ENCODE measurements at places on chromosomes 13 and 19.
A peak's percentile ranks its signal among the peaks of the same experiment; 100 is the strongest.

DNA sequence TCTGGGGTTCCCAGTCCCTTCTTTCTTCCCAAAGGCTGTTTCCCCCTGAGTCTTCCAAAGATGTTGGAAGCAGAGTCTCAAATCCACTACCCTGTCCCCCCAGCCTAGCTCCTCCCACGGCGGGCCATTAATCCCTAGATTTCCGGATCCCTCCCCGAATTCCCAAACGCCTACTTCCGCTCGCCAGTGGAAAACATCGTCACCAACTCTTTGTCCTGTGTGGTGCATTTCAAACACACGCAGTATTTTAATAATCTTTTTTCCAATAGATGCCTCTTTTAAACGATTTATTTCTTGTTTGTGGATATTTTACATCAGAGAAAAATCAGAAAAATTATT lies 610 bp downstream of the ZNF791 start:
- DNase-seq, result no peak

GRCh38 chr13:66489586-66489985 lies 740.5 kb downstream of the PCDH9 start:
- DNase-seq, result no peak

DNA sequence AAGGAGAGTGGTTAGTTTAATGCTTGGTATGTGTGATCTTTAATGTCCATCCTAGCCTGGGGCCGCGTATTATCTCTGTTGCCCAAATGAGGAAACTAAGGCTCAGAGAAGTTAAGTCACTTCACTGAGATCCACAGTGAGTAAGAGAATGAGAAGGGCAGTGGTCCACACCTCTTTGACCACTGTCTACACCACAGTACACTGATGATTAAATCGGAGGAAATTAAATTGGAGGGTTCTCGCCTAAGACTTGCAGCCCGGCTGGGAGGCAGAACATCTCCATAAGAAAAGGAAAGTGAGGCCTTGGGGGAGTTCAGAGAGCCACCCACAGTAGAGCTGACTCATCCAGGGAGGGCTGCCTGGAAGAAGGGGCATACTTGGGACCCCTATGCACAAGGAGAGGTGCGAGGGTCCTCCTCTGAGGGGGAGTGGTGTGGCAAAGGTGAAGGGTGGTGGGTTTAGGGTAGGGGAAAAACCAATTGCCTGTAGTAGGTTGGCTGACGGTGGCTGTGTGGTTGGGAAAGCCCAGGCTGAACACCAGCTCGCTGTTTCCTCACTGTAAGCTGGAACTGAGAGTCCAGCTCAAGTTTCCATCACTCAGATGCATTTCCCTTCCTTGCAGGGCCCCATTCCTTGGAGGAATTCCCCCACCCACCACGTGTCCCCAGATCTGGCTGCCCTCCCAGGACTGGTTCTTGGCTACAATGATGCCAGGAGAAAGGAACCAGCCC lies 15.0 kb upstream of the DHRS12 start:
- no peak for DNase-seq

DNA sequence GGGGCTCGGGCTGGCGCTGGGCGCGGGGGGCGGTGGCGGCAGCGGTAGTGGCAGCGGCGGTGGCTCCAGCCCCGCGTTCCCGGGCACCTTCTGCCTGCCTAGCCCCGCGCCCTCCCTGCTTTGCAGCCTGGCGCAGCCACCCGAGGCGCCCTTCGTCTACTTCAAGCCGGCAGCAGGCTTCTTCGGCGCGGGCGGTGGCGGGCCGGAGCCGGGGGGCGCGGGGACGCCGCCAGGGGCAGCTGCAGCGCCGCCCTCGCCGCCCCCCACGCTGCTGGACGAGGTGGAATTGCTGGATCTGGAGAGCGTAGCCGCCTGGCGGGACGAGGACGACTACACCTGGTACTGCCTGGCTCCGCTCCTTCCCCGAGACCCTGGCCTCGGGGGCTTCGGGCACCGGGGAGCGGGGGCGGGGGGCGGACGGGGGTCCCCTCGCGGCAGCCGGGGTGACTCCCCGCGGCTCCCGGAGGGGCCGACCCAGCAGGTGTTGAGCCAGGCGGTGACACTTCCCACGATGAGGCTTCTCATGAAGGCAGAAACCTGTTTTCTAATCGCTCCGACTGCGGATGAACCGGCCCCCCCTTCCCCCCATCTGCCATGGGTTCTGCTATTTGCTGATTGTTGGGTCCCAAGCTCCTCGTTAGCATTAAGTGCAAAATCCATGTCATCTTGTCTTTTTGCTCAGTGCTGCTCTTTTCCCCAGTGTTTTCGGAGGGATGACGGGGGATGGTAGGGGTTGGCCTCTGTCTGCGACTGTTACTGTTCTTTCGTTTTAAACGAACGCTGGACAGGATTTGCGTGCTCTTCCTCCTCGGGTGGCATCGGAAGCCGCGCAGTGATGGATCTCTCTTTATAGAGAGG lies 943 bp downstream of the SLAIN1 start:
- DNase-seq, result peak; percentile 70

- DNase-seq, result no peak
These were observed 2.1 kb upstream of the PLVAP start for GRCh38 chr19:17379221-17379631.

GRCh38 chr13:73998631-73999030 lies 135.6 kb downstream of the KLF12 start:
- no peak for DNase-seq

DNA sequence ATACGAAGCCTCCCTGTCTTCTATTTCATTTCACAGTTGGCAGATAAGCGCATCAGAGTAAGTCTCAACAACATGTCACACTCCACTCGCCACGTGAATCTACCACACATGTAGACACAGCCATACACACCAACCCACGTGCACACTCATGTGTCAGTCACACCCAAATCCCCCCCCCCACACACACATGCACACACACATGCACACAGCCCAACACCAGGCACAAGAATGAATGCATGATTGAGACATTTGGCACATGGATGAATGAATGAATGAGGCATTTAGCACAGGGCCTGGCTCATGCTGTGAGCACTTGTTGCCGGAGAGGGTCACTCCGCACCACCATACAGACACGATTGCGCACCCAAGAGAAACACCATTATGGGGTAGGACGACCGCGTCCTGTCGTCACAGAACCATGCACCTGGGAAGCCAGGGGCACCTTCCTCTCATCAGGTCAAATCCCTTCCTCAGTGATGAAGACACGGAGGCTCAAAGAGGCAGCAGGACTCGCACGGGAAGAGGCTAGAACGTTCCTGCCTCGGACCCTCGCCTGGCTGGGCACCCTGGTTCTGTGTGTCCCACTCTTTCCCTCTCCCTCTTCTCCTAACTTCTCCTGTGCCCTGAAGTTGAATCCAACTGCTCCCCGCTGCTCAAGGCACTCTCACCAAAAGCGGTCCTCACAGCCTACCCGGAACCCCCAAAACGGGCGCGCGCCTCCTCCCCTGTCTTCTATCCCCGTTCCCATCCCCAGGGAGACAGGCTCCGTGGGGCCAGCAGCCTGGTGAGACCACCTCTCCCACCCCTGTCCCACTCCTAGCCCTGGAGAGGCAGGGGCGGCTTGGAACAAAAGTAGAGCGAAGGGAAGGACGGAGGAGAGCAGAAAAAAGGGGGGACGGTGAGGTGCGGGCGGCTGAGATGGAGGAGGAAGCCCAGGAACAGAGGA lies 1.3 kb downstream of the MEIS3 start:
- no peak for DNase-seq

GRCh38 chr13:66977161-66977560 lies 253.0 kb downstream of the PCDH9 start:
- DNase-seq, result no peak

GRCh38 chr13:112793545-112794445 lies 104.0 kb downstream of the ATP11A start:
- no peak for DNase-seq

DNA sequence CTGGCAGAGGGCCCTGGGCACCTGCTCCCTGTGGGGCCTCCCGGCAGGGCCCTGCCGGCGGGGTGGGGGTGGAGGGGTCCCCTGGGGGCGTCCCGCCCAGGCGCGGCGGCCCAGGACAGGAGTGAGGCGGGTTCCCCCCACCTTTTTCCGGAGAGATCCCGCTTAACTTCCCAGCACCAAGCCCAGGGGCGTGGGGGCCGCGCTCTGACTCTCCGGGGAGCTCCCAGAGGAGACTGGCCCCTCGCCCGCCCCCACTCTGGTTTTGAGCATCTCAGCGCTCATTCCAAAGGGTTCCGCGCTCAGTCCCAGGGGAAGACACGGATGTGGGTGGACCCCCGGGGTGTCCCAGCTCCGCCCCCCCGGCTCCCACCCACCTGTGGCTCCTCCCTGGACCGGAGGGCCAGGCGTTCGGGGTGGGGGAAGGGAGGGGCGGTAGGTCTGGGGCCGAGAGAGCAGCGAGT lies 476 bp downstream of the C2CD4C start:
- peak; percentile 65 for DNase-seq

GRCh38 chr13:94703721-94704314 lies 8.5 kb downstream of the SOX21 start:
- DNase-seq, result no peak

- DNase-seq, result no peak
These were observed 14.8 kb downstream of the GPALPP1 start for GRCh38 chr13:45004096-45004495.

- no peak for DNase-seq
These were observed 35.5 kb downstream of the DHRS12 start for GRCh38 chr13:51768378-51768921.

- no peak for DNase-seq
These were observed 327.2 kb upstream of the TSHZ3 start for GRCh38 chr19:31676271-31677004.

GRCh38 chr13:84997858-84998257 lies 801.4 kb downstream of the SLITRK6 start:
- no peak for DNase-seq

GRCh38 chr19:3006075-3006767 lies 22.9 kb downstream of the TLE2 start:
- DNase-seq, result no peak
